ENCODE measurements at places on chromosomes 5 and 9. TPM values are rescaled to one million over a fixed set of nuclear protein-coding genes. Genes with fewer than 3 reads are reported as not detected.
A peak's percentile ranks its signal among the peaks of the same experiment; 100 is the strongest.

The SPINK6 gene
- total RNA-seq = not detected

- no peak for DNase-seq
Observed at GRCh38 chr9:137385061-137385655, 37.8 kb downstream of the EXD3 start.

DNA sequence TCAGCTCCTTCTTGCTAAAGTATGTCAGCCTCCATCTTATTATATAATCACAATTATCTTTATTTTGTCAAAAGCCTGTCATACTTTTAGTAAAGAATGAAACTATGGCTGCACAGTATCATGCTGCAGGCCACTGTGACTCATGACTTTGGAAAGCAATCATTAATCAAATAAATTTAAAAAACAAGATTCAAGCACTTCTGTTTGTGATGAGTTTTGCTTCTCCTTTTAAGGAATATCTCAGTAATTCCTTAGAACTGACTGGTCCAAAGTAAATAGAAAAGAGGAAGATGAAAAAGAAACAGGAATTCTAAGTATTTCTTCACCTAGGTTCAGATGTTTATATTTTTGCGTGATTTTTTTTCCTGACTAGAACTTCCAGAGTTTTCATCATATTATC is 83.1 kb downstream of the EDIL3 start:
- DNase-seq = peak; percentile 76

GRCh38 chr9:38035873-38036272 is 33.2 kb downstream of the SHB start:
- DNase-seq = peak; percentile 91

Data from M059J (cell line).